Myocyte (in vitro differentiated cells): ENCODE measurements at places on chromosomes 2 and 18.

GRCh38 chr2:73232403-73233153 is 461 bp downstream of the PRADC1 start:
- DNase-seq = peak; percentile 38

DNA sequence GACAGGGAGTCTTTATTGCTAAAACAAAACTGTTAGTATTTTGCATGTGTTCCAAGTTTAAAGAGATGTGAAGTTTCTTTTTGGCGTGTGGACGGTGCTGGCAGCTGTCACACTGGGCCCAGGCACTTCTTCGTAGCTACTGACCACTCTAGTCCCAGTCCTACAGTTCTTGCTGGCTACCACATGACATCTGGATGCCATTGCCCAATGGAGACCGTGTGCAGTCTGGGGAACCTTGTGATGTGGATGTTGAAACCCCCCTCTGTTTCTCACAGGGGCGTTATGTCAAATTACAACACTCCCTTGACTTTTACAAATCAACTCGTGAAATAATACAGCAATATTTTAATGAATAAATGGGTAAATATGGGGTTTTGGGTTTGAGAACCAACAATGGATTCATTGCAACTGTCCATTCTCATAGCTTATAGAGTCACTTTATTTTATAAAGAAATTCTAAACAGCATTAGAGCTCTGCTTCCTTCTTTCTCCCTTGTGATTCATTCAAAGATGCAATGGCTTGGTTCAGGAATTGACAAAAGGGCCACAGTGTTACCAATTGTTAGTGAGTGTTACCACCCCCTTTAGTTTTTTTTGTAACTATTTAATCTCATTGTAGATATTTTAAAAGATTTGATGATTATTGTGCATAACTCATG is 1.2 kb downstream of the GPD2 start:
- DNase-seq = peak; percentile 31

DNA sequence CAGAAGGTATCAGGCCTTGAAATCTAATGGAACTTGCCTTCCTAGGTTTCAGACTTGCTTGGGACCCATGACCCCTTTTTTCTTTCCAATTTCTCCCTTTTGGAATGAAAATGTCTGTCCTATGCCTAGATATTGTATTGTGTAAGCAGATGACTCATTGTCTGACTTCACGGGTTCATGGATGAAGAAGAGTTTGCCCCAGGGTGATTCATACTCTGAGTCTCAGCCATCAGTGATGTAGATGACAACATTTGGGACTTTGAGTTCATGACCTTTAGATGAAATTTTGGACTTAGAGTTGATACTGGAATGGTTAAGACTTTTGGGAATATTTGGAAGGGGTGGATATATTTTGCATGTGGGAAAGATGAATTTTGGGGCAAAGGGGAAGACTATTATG is 11.2 kb upstream of the SCYGR5 start:
- DNase-seq = peak; percentile 45

DNA sequence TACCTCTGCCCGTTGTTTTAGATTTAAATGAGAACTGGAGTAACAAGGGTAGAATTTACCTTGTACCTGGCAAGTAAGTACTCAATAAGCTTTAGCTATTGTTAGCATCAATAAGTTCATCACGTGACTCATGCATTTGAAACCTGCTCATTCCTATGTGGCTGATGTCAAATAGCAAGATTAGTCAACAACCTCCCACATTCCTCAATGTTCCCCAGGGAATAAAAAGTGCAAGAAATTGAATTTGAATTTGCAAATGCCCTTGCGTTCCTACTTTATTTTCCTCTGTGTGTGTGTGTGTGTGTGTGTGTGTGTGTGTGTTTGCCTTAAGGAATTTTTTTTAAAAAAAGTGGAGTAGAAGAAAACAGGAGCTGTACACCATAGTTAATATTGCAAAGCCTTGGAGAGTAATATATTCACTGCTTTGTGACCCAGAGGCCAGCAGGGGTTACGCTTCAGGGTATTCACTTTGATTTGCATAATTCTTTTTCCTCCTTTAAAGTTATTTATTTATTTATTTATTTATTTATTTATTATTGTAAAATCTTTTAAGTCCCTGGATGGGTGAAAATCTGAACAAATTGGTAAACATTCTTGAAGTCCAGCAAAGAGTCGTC is 43.9 kb upstream of the DNAH7 start:
- peak; percentile 59 for DNase-seq

- peak; percentile 68 for DNase-seq
Measured at GRCh38 chr2:72236445-72237067, 88.9 kb upstream of the CYP26B1 start.

GRCh38 chr2:64820901-64821300 is 167.2 kb upstream of the SERTAD2 start:
- DNase-seq = no peak

DNA sequence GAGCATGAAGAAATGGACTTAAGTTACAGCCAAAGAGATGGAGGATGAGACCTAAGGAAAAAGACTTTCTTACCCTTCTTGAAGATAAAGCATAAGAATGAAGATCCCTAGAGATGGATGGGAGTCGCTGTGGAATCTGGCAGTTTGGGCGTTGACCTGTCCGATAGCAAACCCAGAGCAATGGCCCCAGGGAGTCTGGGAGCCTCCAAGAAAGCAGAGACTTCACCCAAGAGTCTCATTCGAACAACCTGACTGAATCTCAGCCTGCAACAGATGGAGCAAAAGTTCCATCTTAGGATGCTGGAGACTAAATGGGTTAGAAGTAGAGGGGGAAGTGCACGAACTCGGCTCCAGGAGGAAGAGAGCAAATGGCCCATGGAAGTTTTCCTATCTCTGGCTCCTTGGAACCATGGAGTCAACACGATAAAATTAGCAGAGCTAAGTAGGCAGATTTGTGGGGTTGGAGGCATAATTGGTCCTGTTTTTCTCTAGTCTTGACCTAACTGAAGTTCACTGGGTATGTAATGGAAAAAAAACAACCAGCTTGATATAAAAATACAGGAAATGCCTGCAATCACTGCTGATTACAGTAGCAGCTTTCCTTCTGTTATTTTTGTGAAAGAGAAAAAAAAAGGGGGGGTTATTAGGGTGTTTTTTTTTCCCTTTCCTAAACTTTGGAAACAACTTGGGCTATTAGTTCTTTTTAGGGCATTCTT is 178.4 kb upstream of the EPAS1 start:
- DNase-seq = no peak

- DNase-seq = no peak
Measured at GRCh38 chr2:101341421-101341820, 32.9 kb upstream of the RNF149 start.

DNA sequence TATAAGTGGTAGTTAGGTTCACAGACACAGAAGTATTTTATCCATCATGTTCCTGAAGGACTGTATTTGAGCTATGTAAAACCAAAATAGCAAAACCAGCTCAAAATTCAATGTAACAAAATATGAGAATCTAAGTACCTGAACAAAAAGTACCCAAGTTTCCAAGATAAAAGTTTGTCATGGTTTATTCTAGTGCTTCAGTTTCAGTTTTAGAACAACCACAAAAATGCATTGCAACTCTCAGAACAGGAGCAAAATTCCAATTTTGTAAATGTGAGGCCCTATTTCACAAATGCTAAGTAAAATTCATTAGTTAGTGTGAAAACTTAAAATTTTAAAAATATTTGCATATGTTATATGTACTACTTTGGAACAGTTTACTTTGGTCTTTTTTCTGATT is 5.0 kb upstream of the ALPK2 start:
- no peak for DNase-seq

DNA sequence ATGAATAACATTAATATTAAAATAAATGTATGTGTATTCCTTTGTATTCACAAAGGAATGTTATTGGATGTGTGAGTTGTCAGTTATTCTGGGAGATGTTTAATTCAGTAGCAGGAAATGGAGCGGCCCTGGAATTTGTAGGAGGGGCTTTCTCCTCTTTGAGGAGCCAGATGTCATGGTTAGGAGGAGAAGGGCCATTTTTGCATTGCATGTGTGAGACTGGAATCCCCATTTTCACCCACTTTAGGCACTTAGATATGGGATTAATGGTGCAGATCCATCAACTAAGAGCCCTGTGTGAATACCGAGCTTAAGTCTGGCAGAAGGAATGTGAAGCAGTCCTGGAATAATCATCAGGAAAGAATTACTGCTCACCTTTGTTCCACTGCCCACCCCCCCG is 439.2 kb downstream of the PARD3B start:
- DNase-seq = peak; percentile 30

DNA sequence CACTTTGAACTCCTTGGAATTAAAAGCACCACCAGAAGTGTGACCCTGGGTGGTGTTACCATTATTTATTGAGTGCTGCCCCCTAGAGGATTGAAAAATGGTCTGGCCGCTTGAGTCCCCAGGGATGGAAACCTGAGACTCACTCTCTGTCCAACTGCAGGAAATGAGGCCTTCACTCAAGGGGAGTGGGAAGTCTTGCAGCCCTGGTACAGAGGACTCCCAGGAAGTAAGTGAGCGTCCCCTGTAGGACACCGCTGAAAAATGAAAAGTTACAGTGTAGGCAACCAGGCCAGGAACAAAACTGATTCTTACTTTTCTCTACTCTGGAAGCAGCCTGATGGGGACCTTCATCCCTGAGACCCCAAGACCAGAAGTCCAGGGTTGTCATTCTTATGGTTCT is 2.2 kb upstream of the NRP2 start:
- peak; percentile 92 for DNase-seq

DNA sequence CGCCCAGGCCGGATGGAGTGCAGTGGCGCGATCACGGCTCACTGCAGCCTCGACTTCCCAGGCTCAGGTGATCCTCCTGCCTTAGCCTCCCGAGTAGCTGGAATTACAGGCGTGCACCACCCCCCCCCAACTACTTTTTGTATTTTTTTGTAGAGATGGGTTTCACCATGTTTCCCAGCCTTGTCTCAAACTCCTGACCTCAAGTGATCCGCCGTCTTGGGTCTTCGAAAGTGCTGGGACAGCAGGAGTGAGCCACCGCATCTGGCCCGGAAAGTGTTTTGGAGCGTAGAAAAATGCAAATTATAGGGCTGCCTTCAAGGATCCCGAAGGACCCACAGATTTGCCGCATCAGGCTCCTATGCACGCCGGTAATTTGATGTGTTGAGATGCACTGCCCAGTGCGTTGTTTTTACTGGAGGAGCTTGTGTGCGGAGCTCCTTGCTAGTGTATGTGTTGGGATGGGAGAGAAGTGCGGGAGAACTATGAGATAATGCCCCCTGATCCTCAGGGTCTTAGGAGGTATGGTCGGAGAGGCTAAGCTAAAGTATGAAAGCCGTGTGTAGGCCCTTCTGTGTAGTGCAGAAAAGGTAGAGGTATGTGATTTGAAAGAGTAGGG is 1.2 kb upstream of the CLASP1 start:
- DNase-seq = no peak

DNA sequence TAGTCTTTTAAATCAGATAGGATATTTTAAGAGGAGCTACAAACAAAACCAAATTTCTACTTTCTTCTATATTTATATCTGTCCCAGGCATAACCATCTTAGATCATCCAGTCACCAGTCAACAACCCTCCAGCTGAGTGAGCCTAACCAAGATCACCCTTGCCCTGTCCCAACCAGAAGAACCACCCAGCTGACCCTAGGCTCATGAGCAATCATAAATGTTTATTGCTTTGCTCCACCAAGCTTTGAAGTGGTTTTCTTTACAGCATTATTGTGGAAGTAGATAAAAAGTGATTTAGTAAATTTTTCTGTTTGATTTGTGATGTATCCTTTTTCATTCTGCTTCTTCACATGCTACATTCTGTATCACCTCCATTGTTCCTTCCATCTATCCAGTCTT is 167.2 kb upstream of the PIEZO2 start:
- no peak for DNase-seq

DNA sequence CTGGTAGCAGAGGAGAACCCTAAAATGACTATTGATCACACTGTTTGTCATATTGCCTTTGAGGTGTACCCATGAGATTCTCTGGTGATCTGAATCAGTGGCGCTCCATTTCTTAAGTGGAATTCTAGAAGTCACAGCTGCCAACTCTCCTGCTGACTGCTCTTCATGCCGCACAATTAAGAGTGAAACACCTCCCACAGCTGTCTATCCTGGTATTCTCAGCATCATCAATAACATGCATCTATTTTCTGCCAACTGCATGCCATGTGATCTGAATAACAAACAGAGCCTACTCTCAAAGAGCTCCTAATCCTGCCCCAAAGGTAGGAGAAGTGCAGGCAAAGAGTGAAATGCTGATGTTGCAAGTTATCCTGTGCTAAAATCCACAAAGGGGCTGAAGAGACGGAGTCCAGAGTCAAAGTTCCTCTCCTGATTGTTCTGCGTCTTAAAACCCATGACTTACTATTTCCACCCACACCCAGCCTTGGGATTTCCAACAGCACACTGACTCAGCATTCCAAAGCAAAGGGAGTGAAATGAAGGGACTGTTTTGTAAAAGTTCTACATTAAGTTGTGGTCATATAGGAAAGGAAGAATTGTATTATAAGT is 13.7 kb upstream of the DAPL1 start:
- DNase-seq = peak; percentile 72

- no peak for DNase-seq
Measured at GRCh38 chr2:25481381-25482300, 139.9 kb upstream of the DNMT3A start.

GRCh38 chr2:144162652-144163051 is 357.3 kb downstream of the ZEB2 start:
- DNase-seq = no peak

DNA sequence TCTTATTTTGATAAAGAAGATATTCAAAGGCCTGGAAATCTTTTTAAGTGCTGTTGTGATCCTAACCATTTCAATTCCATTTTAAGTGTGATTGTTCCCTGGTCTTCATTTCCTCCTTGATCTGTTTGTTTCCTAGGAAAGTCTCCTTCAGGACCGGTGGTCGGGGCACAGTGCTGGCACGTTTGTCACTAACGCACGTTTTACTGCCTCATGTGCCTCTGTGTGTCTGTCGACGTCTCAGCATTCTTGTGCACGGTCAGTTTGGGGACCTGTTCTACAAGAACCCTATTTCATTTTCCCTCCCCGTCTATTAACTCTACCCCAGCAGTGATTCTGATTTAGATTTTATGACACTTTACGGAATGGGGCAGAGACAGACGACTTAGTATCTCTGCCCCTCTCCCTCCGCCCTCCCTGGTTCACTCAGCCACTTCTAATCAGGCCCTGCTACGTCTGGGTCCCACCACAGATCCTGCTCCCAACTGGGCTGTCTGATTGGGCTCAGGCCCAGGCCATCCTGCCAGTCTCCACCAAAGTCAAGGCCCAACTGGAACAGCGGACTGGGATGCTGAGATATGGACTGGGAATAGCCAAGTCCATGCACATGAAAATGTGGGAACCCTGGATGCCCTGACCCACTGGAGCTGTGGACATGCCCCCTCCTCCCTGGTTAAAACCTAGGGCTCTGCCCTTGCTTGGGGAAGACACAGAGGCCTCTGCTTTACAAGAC is 95.6 kb downstream of the TWIST2 start:
- no peak for DNase-seq
